Midbrain (tissue), 1 donor: ENCODE measurements at places on chromosomes 4 and X.

DNA sequence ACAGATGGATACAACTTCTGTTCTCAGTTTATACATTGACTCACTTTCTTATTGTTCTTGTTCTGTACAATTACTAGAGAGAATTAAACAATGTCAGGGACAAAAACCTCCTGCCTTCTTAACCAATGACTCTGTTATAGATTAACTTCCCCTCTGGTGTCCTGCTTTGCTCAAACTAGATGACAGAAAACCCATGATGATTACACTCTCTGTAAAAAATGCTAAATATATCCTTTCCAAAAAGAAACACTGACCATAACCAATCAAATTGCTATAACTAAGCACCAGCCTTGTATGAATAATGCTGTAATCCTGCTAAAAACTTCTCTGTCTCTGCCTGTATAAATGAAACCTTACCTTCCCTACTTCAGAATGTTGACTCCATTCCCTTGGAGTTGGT is 29.8 kb upstream of the IL13RA2 start:
- no peak for DNase-seq

- no peak for DNase-seq
Observed at GRCh38 chr4:47074816-47075215, 43.4 kb downstream of the GABRB1 start.

GRCh38 chr4:1463088-1463926 is 57.1 kb upstream of the NKX1-1 start:
- DNase-seq, result no peak

DNA sequence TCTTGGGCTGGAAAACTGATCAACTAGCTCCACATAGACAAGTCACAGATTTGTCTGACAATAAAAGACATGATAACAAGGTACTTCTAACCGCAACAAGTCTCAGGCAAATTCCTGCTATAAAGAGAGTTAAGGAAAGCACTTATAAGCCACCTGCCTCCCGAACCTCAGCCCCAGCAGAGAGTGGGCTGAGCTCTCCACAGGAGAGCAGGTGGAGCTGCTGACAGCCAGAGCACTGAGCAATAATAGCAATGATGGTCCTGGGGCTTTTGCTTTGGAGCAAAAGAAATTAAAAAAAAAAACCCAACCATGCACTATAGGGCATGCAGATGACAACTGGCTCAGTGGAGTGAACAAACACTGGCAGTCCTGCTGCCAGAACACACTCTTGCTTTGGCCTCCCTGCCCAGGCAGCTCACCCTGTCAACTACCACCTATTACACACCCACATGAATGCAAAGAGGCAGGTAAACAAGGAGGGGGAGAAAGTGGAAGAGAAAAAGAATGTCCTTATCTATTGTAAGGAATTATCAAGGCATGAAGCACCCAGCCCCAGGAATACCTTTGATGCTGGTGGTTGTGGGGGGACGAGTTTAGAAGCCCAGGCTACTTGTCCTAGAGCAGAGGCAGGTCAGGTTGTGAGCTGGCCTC is 135.8 kb upstream of the DGKK start:
- DNase-seq, result no peak

DNA sequence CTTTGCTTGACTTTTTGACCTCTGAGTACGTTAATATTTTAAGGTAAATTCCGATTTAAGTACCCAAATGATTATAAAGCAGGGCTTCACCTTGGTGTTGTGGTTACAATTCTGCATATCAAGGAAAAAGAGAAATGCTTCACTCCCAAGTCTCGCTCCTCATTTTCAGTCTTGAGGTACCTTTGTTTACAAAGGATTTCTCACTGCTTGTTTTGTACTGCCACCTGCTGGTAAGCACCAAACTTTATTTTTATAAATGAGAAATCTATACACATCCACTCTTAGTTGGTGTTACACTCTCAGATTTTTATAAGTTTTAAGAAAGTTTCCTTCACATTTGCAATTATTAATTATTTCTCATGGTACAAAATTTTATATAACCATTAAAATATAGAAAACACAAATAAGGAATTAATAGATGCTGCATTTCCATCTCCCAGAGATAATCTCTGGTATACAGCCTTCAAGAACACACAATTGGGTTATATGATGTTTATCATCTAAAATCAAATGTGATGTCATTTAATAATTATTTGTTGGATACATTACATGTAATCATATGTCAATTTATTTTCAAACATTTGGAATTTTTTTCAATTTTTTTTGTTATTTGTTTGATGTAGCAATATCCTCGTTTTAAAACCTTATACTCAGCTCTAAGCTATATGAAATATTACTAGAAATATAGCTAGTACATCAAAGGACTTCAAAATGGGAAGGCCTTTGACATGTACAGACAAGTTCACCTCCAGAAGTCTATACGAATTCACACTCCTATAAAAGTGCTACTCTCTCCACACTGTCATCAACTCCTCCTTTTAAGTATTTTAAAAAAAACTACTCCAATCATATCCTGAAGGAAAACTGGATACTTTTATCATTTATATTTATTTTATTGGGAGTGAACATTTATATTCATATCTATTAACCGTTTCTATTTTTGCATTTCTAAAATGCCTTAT is 179.9 kb downstream of the KCNIP4 start:
- peak; percentile 65 for DNase-seq

GRCh38 chr4:114365591-114365990 is 233.0 kb upstream of the UGT8 start:
- no peak for DNase-seq

DNA sequence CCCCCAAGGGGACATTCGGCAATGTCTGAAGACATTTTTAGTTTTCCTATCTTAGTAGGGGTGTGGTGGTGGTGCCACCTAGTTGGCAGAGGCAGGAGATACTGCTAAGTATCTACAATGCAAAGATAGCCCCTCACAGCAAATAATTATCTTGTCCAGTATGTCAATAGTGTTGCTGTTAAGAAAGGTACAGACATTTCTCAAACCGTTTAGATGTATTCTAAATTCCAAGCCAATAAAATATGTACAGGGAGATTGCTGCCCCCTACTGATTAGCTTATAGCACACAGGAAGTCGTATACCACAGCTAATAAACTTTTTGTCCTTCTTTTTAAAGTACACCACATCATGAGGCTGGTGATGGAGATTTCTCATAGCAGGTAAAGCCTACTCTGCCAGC is 260.5 kb downstream of the TMA16 start:
- DNase-seq, result peak; percentile 29

- DNase-seq, result no peak
Observed at GRCh38 chr4:40665842-40666241, 36.2 kb upstream of the RBM47 start.

DNA sequence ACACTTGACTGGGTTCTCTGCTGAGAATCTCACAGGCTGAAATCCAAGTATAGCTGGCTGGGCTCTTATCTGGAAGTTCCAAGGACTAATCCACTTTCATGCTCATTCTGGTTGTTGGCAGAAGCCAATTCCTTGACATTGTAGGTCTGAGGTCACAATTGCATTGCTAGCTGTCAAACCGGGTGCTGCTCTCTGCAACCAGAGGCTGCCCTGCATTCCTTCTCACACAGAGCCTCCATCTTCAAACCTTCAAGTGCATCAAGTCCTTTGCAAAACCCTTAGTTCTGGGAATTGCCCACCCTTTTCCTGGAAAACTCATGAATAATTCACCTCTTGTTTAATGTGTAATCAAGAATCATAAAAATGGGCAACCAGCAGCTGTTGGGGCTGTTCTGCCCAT is 404.2 kb downstream of the KCNIP4 start:
- no peak for DNase-seq

DNA sequence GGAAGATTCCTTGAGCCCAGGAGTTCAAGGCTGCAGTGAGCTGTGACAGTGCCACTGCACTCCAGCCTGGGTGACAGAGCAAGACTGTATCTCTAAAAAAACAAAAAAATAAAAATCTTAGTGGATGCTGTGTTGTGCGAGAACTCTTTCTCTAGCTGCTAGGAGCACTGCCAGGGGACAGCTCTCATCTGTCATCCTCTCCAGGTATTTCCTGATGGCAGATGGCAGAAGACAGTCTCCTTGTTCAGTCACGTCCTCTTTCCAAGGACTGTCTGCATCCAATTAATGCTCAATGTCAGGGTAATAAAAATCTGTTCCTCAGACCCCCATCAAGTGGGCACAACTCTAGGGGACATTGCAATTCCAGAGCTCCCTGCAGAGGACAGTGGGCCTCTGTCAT is 29.2 kb downstream of the PPM1K start:
- no peak for DNase-seq
